ENCODE measurements at places on chromosomes 11 and 22.

DNA sequence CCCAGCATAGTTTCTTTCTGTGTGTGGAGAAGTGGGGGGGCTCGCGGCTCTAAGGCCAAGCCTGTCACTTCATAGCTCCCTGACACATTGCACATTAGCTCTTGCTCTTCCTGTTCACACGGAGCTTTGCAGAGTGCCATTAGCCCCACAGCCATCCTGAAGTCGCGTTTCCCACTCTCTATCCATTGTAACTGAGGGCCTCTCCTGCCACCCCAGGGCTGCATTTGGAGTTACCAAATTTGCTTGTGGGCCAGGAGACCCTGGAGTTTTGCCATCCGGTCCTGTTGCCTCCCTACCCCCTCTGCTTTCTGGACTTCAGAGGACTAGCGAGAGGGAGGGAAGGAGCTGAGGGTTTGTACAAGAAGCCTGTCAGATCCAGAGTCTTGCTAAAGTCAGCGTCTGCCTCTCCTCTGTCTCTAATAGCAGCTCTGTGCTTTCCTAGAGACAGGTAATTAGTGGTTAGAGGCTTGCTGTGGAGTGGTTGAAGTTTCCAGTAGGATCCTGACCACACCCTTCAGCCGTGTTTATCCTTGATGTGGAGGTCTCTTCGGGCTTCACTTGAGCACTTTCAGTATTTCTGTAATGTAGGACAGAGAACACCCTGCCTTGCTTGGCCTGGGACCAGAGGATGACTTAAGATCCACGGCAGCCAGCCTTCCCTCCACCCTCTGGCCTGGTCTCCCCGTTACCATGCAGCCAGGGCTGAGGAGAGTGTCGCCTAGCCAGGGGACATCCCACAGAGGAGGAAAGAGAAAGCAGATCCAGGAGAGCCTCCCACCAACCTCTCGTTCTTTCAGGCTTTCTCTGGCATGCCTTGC is 14.1 kb downstream of the DCPS start:
- no peak for DNase-seq

- no peak for DNase-seq
Measured at GRCh38 chr22:27610863-27611786, 190.4 kb downstream of the MN1 start.

GRCh38 chr11:62908468-62909072 is 12.6 kb downstream of the CHRM1 start:
- DNase-seq = no peak

GRCh38 chr22:39937906-39938305 is 22.3 kb upstream of the TMA7B start:
- no peak for DNase-seq

GRCh38 chr22:50201191-50202129 is 649 bp downstream of the SELENOO start:
- DNase-seq = no peak

DNA sequence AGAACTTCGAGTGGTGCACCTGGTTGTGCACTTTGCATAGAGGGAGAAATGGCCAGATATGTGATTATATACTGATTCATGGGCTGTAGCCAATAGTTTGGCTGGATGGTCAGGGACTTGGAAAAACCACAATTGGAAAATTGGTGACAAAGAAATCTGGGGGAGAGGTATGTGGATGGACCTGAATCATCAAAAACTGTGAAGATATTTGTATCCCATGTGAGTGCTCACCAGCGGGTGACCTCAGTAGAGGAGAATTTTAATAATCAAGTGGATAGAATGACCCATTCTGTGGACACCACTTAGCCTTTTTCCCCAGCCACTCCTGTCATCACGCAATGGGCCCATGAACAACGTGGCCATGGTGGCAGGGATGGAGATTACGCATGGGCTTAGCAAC is 48.0 kb upstream of the NARS2 start:
- no peak for DNase-seq

- DNase-seq = peak; percentile 52
Measured at GRCh38 chr22:41925783-41926460, 684 bp downstream of the TNFRSF13C start.

DNA sequence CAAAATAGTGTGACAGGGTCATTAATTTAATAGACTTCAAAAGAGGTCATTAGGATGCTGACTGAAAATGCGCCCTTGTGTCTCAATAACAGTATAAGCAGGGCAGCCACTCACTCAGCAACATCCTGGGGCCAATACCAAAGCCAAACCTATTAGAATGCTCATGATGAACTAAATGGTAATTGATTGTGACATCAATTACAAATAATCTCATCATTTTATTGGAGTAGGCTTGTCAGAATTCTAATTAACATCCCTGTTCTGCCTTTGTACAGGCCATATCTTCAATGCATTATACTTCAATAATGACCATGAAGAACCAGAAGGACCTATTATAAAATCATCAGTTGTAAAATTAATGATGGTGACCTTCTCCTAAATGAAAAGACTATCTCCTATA is 64.2 kb downstream of the DNAJC24 start:
- no peak for DNase-seq

GRCh38 chr11:134481135-134481534 is 69.1 kb upstream of the B3GAT1 start:
- no peak for DNase-seq

DNA sequence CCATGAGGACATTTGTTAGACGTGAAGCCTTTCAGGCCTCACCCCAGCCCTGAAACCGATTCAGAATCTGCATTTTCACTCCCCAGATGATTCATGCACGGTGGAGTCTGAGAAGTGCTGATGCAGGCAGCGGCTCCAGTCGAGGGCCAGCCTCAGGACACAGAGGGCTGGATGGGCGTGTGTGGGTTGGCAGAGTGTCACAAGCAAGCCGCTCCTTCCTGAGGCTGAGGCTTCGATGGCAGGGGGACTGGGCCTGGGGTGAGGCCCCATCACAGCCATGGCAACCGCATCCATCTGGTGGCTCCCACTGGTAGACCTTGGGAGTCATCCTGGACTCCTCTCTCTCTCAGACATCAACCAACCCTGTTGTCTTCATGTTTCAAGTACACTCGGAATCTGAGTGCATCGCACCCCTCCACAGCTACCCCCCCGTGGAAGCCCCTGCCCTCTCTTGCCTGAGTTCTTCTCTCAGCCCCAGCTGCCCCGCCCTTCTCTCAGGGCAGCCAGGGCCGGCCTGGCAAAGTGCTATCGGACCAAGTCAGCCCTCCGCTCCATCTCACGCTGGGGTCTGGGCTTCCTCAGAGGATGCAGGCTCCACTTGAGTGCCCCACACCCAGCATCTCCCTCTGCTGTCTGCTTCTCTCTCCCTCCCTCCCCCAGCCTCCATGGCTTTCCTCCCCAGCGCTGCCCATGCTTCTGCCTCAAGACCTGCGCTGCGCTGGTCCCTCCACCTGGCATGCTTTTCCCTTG is 10.6 kb downstream of the KCNC1 start:
- no peak for DNase-seq

DNA sequence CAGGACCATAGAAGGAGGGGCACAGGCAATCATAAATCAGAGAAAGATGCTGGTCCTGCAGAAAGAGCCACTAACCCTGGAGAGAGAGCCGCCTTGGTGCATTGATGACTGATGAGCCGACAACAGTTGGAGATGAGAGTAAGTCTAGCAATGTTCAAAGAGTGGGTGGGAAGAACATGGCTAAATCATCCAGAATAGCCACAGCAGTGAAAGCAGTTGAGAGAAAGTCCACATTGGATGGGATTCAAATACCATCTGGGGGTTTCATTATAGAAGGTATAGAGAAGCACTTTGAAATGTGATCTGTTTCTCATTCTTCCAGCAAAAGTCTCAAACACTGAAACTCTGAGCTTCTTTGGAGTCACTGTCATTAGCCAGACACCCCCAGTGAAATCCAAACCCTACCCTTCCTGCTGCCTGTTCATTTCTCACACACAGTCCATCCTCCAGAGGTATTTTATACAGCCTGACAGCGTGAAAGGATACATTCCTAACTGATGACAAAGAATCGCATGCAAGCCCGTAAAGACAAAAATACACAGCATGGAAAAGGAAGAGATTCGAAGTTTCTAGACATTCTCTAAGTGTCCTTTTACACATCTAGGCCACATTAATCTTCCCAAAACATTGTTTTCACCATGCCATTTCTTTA is 303.1 kb upstream of the MPPED2 start:
- DNase-seq = no peak

DNA sequence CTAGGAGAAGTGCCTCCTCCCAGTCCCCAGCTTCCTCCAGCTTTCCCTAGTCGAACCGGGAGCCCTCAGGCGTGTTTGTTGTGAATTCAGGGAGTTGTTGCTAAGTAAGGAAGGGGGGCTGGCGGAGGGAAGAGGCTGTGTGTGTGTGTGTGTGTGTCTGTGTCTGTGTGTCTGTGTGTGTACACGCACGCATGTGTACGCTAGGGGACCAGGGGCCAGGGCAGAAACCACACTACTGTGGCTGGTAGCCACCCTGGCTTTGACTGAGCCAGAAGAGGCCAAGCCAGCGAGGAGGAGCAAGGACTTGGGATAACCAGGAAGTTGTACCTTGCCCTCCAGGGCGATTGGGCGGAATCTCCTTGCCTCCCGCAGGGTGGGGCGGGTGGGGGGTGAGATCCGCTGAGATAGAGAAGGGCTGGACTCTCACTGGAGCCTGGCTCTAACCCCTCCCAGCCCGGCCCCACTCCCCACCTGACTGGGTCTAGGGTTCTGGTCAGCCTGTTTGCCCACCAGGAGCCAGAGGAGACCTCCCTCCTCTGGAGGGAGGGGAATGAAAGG is 7.5 kb downstream of the BCL9L start:
- DNase-seq = no peak

- no peak for DNase-seq
Measured at GRCh38 chr11:108727665-108728064, 62.8 kb downstream of the DDX10 start.

GRCh38 chr11:66969584-66970225 is 5.4 kb upstream of the C11orf86 start:
- no peak for DNase-seq

DNA sequence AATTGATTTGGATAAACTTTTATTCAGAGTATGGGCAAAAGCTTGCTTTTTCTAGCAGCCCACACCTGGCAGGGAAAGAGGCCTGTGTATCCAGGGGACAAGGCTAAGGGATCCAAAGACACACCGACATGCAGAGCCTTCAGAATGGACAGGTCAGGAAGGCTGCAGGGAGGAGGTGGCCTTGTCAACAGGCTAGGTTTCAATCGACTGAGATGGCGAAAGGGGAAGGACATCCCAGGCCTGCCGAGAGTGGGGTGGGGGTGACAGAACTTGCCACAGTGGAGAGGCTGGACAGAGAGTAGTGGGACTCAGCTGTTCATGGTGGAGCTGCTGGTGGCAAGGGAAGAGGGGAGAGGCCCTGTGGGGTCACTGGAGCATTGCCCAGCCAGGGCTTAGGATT is 5.3 kb upstream of the SLC39A13 start:
- DNase-seq = no peak

- DNase-seq = no peak
Measured at GRCh38 chr11:43835104-43835503, 45.5 kb upstream of the ALKBH3 start.

DNA sequence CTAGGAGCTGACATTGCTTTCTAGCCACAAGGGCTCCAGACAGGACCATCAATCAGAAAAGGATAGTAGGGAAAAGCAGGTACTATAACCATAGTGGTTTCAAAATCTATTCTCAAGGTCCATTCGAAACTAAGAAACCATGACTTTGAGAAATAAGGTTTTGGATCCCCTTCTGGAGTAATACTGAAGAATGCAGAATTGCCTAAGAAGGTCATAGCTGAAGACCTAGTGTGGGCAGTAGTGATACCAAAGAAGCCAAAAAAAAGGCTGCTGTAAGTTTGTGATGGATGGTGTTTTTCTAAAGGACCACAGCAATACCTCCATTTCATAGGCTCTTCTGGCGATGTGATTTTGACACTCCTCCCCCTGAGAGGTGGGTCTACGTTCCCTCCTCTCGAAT is 163.1 kb downstream of the MAML2 start:
- DNase-seq = no peak

GRCh38 chr11:119438599-119438998 is 15.6 kb upstream of the THY1 start:
- DNase-seq = no peak

DNA sequence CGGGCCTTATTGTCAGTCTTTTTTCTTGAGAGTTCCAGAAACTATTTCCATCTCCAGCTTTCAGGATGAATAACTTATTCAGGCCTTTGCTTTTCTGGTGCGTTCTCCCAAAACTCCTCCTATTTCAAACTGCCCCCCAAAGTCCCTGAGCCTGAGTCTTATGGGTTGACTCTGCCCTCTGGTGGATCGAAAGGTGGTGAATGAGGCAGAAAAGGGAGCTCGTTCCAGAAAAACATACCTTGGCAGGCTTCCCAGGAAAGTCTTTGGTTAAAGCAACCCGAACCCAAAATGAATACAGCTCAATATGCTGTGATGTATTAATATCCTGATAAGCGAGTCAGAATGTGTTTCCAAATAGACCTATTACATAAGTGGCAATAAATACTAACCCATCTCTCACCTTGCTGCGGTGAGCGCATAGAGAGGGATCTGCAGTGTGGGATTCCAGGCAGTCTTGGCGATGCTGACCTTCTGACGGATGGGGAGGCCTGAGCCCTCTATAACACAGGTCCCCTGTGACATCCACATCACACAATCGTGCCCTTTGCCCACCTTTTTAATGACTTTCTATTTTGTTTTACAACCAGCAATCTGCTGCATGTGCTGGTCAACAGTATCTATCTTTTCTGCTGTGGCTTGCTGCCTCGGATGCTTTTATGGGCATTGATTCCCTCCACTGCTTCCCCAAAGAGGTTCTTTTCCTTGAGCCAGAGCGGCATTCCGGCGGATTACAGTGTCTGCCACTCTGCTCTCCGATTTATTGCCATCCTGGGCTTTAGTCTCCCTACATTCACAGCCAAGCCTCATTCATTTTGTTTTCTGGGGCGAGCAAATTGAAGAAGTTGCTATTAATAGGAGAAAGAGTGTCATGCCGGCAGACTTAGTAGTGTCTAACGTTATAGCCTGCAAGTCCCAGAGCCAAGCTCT is 756.8 kb downstream of the NTM start:
- DNase-seq = no peak

DNA sequence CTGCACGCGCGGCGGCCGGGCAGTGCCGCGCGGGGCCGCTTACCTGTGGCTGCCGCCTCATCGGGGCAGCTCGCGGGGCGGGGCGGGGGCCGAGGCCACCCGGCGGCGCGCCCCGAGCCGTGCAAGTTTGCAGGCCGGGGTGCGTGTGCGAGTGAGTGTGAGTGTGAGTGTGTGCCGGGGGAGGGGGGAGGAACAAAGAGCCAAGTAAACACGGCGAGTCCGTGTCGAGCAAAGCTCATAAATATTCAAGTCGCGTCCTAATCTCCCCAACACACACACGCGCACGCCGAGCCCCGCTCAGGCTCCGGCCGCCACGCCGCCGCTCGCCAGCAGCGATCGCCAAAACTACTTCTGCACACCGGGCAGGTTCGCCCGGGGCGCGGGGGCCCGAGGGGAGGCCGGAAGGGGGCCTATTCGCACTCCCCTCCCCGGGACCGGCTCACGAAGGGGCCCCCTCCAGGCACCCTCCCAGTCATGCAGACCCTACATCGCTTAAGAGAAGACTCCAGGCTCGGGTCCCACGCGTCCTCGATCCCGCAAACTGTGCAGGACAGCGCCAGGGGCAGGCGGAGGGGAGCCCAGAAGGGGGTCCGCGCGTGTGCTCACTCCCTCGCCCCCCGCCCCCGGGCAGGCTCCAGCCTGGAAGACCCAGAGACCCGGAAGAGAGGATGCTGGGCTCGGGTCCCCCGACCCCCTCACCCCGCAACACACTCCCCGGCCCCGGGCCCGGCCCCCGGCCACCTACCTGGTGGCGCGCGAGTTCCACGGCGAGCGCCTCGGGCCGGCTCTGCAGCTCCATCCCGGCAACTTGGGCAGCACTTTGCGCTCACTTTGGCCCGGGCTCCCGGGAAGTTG is 827 bp downstream of the PHF21B start:
- DNase-seq = no peak

Measured in stimulated activated CD4-positive, alpha-beta T cell treated with anti-CD3 and anti-CD28 coated beads, TNF-alpha, amount 100 ng/mL, for 24 hours (primary cell).